ENCODE measurements at places on chromosomes 4 and X.

- DNase-seq, result no peak
Measured at GRCh38 chrX:107777536-107777832, at the start of gene NCBP2L. TSS of gene NCBP2L (plus strand) at chrX:107777733. CDS start at chrX:107794221, 16,488 bp downstream.

GRCh38 chr4:156820931-156821330, 150.7 kb downstream of the PDGFC start:
- DNase-seq, result no peak

DNA sequence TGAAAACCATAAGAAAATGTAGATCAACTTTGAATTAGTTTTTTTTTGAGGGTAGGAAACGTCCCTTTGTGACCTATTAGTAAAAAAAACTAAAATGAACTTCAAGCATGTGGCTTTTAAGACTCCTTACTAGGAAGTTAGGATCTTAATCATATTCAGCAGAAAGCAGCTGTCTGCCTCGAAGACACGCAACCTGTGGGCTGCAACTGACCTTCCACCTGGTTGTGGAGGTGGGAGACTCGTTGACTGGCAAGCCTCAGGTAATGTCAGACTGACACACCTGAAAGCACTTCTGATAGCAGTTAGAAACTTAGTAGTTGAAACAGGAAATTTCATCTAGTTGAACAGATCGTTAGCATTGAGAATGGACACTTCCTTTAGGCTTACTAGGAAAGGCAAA, 37.4 kb downstream of the CCNG2 start:
- DNase-seq, result no peak

DNA sequence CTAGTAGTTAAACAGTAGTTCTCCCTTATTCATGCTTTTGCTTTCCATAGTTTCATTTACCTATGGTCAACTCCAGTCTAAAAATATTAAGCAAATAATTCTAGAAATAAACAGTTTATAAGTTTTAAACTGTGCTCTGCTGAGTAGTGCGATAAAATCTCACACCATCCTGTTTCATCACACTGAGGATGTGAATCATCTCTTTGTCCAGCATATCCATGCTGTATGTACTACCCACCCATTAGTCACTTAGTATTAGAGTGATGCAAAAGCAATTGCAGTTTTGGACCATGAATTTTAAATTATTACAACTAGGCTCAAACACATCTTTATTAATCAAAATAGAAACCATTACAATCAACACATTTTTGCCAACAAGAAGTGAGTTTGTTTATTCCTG, 187.4 kb downstream of the TEX13C start:
- no peak for DNase-seq

DNA sequence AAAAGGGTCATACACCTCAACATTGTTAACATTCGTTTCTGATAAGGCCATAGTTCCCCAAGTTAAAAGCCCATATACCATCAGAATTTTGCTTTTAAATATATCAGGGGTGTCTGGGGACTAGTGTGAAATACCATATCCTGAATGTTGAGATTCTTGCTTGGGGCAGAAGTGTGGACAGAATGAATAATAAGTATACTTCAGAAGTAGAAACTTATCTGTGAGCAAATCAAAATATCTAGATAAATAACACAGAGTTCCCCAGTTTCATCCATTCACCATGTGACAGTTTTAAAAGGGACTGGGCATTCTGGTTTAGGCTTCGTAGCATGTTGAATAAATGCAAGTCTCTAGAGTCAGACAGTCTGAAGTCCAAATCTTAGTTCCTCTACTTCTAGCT, 110.5 kb downstream of the CHRNA9 start:
- no peak for DNase-seq

- DNase-seq, result no peak
Measured at GRCh38 chr4:142660728-142661127, 185.4 kb downstream of the INPP4B start.

DNA sequence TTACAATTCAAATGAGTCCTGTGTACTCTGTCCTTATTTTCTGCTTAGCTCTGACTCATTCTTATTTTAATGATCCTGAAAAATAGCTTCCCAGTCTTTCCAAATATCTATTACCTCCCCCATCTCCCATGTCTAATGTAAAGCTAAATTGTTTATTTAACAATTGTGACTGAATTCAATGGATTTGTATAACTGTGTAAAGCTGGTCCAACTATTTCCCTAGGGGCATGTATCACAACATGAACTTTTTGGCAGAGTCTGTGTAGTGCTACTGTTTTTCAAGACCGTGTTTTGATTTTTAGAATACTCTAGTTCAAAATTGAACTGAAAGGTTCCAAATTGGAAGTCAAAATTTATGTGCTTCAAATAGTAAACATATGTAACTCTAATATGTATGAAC, 67.8 kb downstream of the SPCS3 start:
- no peak for DNase-seq

DNA sequence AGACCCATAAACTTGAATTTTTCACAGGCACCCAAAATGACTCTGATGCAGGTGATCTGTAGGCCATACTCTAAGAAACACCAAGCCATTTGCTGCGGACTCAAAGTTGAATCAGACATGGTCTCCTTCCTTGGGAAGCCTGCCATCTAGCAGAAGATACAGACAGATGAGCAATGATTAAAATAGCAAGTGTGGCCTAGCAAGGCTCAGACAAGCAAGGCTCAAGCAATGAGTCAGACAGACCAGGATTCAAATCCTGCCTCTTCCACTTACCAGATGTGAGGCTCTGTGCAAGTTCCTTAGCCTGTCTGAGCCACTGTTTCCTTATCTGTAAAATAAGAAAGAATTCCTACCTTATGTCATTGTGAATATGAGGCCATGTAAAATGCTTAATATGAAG, 2.3 kb downstream of the CCDC149 start:
- no peak for DNase-seq

DNA sequence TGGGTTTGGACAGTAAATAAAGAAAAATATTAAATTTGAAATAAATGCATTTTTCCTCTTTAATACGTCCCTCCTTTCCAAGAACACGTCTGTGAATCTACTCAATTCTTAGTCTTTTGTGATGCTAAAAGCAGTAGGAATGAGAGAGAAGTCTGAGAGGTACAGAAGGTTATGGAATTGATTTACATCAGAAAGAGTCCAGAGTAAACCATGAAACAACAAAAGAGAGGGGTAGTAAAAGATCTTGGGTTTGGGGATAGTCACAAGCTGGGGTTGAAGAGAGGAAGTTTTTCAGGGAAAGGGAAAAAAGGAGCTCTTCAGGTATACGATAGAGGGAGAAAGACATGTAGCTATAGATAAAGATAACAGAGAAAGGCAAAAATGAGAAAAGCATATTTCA, 215.4 kb downstream of the RAB28 start:
- DNase-seq, result no peak

GRCh38 chr4:127558088-127558487, 74.7 kb upstream of the INTU start:
- no peak for DNase-seq

GRCh38 chr4:168870004-168870403, 140.1 kb downstream of the CBR4 start:
- no peak for DNase-seq

DNA sequence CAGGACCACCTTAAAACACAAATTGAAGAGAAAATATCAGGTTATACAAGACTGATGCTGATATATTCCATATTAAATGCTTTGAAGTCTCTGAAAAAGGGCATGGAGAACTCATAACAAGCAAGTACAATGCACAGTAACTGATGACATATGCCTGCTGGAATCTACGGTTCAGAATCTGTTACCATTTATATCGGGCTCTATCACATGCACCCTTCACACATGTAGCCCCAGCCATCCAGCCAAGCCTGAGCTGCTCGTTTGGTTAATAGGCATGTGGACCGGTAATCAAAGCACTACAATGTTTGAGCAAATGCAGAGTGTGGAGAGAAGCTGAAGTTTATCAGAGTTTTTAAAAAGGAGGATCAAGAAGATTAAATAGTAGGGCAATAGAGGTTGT, 11.8 kb downstream of the COMMD8 start:
- no peak for DNase-seq

DNA sequence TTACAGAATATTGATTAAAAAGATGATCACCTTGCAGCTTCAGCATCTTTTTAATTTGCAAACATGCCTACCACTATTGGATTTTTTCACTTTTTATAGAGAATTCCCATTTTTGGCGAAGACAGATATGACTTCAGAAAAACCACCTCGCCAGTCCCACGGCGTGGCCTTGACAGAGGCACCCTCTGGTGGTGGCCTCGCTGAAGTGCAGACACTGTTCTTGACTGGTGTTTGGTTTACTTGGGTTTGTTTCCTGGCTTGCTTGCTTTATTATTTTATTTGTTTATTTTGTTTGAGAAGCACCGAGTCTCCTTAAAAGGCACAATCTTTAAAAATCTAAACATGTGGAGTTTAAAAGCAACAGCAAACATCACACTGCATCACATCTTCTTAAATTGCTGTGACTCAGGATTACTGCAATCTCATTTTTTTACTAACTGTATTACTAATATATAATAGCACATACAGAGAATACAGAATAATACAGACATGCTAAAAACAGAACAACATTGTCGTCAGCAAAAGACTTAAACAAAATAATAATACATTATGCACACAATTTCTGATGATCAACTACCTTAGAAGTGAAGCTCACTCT, 13.1 kb upstream of the AMTN start:
- DNase-seq, result peak; percentile 10

DNA sequence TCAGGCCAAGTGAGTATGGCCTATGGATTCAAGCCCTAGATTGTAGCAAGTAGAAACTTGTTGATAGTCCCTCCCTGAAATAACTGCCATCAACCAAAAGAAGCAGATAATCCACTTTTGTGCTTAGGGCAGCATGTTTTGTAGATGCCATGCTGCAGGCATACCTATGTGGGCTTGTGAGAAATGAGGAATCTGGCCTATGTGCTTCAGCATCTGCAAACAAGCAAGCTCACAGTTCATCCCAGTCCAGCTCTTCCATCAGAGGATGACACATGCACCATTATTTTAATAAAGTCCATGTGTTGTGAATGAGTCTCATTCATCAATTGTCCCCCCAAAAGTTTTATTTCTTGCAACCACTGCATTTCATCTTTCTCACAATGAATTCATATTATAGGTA, 421.9 kb upstream of the DIPK2B start:
- no peak for DNase-seq

- no peak for DNase-seq
Measured at GRCh38 chr4:184383497-184384055, 90.8 kb downstream of the IRF2 start.

DNA sequence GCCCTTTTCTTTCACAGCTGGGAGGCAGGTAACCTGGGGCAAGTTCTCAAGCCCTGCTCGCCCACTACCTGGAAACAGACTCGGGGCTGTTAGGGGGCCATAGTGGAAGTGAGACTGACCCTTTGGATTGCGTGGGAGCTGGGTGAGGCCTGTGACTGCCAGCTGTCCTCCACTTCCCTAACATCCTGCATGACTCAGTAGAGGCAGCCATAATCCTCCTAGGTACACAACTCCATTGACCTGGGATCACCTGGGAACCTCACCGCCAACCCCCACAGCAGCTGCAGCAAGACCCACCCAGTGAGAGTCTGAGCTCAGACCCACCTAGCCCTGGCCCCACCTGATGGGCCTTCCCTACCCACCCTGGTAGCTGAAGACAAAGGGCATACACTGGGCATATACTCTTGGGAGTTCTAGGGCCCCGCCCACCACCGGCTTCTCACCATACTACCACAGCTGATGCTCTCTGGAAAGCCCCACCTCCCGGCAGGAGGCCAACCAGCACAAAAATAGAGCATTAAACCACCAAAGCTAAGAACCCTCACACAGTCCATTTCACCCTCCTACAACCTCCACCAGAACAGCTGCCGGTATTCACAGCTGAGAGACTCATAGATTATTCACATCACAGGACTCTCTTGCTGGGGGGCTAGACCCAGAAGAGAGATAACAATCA, 61.1 kb upstream of the DCTD start:
- DNase-seq, result no peak

DNA sequence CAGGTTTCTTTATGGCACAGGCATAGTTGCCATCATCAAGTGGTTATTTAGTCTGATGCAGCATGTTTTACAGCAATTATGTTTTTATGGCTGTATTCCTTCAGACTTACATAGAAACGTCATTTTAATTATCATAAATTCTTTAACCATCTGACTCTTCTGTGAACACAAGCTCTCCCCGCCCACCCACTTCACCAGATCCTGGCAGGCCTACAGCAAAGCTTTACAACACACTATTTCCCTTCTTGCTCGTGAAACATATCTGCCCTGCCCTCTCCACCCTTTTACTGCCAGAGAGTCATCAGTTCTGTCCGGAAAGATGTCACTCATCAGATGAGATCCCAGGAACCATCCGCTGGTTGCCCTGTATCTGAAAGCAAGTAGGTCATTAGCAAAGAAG, 120.5 kb downstream of the HS6ST2 start:
- DNase-seq, result no peak

- DNase-seq, result no peak
Measured at GRCh38 chr4:183783991-183784553, 121.0 kb upstream of the STOX2 start.

GRCh38 chr4:124018383-124019317, 622.1 kb downstream of the SPRY1 start:
- DNase-seq, result no peak

GRCh38 chr4:7687796-7688195, 251.9 kb downstream of the AFAP1 start:
- no peak for DNase-seq

DNA sequence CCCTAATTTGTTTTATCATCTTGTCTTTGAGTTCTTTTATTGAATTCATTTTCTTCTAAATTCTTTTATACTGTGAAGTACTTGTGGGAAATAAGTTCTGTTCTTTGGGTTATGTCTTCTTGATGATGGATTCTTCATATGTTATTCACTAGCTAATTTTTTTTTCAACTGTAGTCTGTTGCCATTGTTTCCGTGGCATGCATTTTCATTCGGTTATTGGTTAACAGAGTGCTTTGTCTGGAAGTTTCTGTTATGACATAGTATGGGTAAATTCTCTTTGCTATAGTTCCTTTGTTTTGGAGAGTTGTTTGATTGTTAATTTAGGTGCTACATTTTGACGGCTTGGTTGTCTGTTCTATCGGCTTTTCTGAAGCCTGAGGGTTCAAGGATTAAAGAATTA, 184.9 kb upstream of the AADAT start:
- no peak for DNase-seq

GRCh38 chrX:68049466-68049865, 383.8 kb downstream of the OPHN1 start:
- DNase-seq, result no peak

GRCh38 chr4:173748353-173748752, 218.3 kb upstream of the HAND2 start:
- no peak for DNase-seq

GRCh38 chrX:35919536-35920309, at the start of gene CFAP47:
TSS of gene CFAP47 (plus strand) at chrX:35919734. CDS start at chrX:35919800, 66 bp downstream.
- DNase-seq, result no peak

GRCh38 chrX:32520789-32521188, 690.6 kb downstream of the DMD start:
- no peak for DNase-seq

GRCh38 chr4:10347281-10347795, 109.9 kb downstream of the ZNF518B start:
- DNase-seq, result no peak

- no peak for DNase-seq
Measured at GRCh38 chr4:7208509-7209451, 16.4 kb downstream of the SORCS2 start.

DNA sequence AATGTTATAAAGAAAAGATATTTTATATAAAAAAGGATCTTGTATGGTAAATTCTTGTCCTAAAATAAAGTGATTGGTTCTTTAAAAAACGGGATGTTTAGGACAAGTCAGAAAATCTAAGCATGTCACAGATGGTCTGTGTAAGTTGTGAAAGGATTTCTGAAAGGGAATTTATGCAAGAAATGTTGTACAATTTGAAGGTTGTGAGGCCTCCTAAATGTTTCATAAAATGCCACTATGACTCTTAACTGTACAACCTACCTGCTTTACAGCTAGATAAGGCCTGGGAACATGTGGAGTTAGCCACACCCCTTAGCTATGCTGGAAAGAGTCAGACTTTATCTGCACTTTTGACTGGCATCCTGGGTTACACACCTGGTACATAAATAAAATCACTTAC, 951.5 kb upstream of the POU3F4 start:
- DNase-seq, result no peak
